ENCODE measurements at places on chromosomes 12 and 14. TPM values are rescaled to one million over a fixed set of nuclear protein-coding genes. Genes with fewer than 3 reads are reported as not detected.

GRCh38 chr14:23633160-23633701 lies 2.9 kb upstream of the DHRS2 start:
- no peaks in the 10 kb centered on the region for H3K4me1 ChIP-seq
- no peaks in the 10 kb centered on the region for H3K36me3 ChIP-seq
- H3K27ac ChIP-seq: no peak overlapping the region
- H3K27me3 ChIP-seq: no peaks in the 10 kb centered on the region
- H3K4me3 ChIP-seq: no peak overlapping the region

- H3K27ac ChIP-seq: no peak overlapping the region
- H3K4me1 ChIP-seq: no peaks in the 10 kb centered on the region
- no peaks in the 10 kb centered on the region for H3K36me3 ChIP-seq
- no peaks in the 10 kb centered on the region for H3K27me3 ChIP-seq
- H3K4me3 ChIP-seq: no peak overlapping the region
- peak; percentile 1 for DNase-seq
Measured at GRCh38 chr14:44405011-44405486, 102.0 kb downstream of the FSCB start.

DNA sequence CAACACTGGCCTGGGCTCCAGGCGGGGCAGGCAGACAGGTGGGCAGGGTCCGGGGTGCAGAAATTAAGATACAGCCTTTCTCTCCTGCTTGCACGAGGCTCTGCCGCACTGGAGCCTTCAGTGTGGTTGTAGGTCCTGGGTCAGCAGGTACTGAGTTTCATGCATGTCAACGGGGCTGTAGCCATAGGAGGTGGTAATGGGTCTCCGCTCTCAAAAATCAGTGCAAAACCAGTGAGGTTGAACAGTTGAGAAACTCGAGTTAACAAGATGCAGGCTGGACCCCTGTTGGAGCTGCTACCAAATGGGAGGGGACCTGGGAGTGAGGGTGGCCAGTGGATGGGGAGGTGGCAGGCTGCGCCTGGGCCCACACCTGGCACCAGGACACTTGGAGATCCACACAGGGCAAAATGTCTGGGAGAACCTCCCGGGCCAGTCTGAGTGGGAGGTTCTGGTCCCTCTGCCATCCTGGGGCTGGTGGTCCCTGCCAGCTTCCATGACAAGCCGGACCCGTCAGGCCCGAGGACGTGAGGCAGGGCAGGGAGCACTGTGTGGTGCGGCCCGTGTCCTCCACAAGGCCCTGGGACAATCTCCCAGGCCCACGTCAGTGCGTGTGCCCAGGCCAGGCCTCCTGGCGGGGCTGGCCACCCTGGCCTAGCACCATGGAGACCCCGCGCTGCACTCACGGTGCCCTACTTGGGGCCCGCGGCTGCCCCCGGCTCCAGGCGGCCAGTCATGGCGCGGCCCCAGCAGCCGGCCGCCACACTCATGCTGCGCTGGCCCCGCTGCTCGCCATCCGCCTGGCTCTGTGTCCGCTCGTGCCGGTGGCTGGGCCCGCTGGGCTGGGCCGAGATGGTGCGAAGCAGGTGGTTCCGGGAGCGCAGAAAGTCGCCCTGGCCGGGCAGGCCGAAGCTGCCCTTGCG lies 5.1 kb downstream of the ARL6IP4 start:
- H3K27me3 ChIP-seq: no peaks in the 10 kb centered on the region
- no peak overlapping the region for H3K4me3 ChIP-seq
- no peak for DNase-seq
- no peak overlapping the region for H3K27ac ChIP-seq
- peaks cover 25% of the 10 kb centered on the region for H3K4me1 ChIP-seq

- no peak for DNase-seq
- H3K27ac ChIP-seq: no peak overlapping the region
- no peaks in the 10 kb centered on the region for H3K36me3 ChIP-seq
- H3K4me3 ChIP-seq: no peak overlapping the region
- H3K4me1 ChIP-seq: no peaks in the 10 kb centered on the region
Measured at GRCh38 chr14:106518054-106518943, 991.9 kb downstream of the TMEM121 start.

- peak; percentile 73 for DNase-seq
- H3K36me3 ChIP-seq: peaks cover 1% of the 10 kb centered on the region
- H3K4me3 ChIP-seq: no peak overlapping the region
- peak overlapping the region; percentile 45 for H3K27ac ChIP-seq
- peaks cover 7% of the 10 kb centered on the region for H3K4me1 ChIP-seq
Measured at GRCh38 chr12:111557271-111558106, 41.6 kb downstream of the ATXN2 start.

GRCh38 chr12:81224626-81225025 lies 146.7 kb downstream of the ACSS3 start:
- peak; percentile 50 for DNase-seq
- no peaks in the 10 kb centered on the region for H3K27me3 ChIP-seq
- no peaks in the 10 kb centered on the region for H3K4me1 ChIP-seq
- no peaks in the 10 kb centered on the region for H3K36me3 ChIP-seq
- H3K27ac ChIP-seq: no peak overlapping the region
- no peak overlapping the region for H3K4me3 ChIP-seq

- H3K27ac ChIP-seq: no peak overlapping the region
- no peak for DNase-seq
- peaks cover 12% of the 10 kb centered on the region for H3K27me3 ChIP-seq
- no peak overlapping the region for H3K4me3 ChIP-seq
- no peaks in the 10 kb centered on the region for H3K36me3 ChIP-seq
Measured at GRCh38 chr14:70803321-70804310, 5.7 kb downstream of the MAP3K9 start.

GRCh38 chr14:81889529-81889928 lies 355.9 kb upstream of the SEL1L start:
- H3K27me3 ChIP-seq: no peaks in the 10 kb centered on the region
- H3K4me1 ChIP-seq: no peaks in the 10 kb centered on the region
- H3K4me3 ChIP-seq: no peak overlapping the region

- no peak overlapping the region for H3K4me3 ChIP-seq
- no peak overlapping the region for H3K27ac ChIP-seq
- no peaks in the 10 kb centered on the region for H3K4me1 ChIP-seq
- no peaks in the 10 kb centered on the region for H3K27me3 ChIP-seq
- no peak for DNase-seq
Measured at GRCh38 chr12:56590237-56590830, 39.8 kb downstream of the BAZ2A start.

DNA sequence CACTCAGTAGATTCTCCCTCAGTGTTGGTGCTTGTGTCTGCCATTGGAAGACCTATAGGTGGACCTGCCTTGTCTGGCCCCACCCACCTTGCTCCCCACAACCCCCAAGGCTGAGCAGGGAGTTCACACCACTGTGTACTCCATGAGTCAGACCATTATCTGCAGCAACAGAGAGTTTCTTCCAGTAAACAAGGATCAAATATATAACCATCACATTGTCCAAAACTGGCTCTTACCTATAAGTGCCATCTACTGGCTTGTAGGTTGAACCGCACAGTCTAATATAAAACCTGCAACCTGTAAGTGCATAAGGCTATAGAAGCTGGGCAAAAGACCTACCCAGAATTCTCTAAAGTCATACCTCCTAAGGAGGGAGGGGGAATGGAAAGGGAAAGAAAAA lies 7.9 kb downstream of the TAS2R13 start:
- no peaks in the 10 kb centered on the region for H3K4me1 ChIP-seq
- no peaks in the 10 kb centered on the region for H3K27me3 ChIP-seq
- no peak overlapping the region for H3K4me3 ChIP-seq
- no peak overlapping the region for H3K27ac ChIP-seq
- DNase-seq: no peak

DNA sequence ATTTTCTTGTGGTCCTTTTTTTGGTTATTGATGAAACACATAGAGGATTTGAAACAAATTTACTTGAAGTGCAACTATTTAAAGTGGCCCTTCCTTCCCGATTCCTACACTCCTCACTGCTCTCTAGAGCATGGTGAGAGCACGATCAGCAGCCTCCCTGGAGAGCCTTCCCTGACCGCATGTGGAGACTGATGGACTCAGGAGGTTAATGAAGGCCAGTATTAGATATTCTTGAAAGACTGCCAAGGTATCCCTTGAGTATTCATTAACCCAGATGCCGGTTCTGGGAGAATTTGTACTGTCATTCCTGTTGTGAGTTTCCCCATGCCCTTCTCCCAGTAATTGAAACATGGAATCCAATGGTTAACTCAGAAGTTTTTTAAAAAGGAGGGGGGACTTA lies 102.8 kb upstream of the FGD4 start:
- no peaks in the 10 kb centered on the region for H3K4me1 ChIP-seq
- no peak overlapping the region for H3K4me3 ChIP-seq
- no peaks in the 10 kb centered on the region for H3K27me3 ChIP-seq
- DNase-seq: no peak
- no peaks in the 10 kb centered on the region for H3K36me3 ChIP-seq

- DNase-seq: no peak
- H3K27ac ChIP-seq: no peak overlapping the region
- H3K27me3 ChIP-seq: no peaks in the 10 kb centered on the region
- H3K36me3 ChIP-seq: no peaks in the 10 kb centered on the region
- H3K4me3 ChIP-seq: no peak overlapping the region
Measured at GRCh38 chr14:21199611-21200560, 44.0 kb upstream of the OR5AU1 start.

- no peaks in the 10 kb centered on the region for H3K4me1 ChIP-seq
- no peak overlapping the region for H3K4me3 ChIP-seq
- no peak overlapping the region for H3K27ac ChIP-seq
- H3K27me3 ChIP-seq: peaks cover 4% of the 10 kb centered on the region
Measured at GRCh38 chr14:76125511-76125910, 26.2 kb upstream of the GPATCH2L start.

DNA sequence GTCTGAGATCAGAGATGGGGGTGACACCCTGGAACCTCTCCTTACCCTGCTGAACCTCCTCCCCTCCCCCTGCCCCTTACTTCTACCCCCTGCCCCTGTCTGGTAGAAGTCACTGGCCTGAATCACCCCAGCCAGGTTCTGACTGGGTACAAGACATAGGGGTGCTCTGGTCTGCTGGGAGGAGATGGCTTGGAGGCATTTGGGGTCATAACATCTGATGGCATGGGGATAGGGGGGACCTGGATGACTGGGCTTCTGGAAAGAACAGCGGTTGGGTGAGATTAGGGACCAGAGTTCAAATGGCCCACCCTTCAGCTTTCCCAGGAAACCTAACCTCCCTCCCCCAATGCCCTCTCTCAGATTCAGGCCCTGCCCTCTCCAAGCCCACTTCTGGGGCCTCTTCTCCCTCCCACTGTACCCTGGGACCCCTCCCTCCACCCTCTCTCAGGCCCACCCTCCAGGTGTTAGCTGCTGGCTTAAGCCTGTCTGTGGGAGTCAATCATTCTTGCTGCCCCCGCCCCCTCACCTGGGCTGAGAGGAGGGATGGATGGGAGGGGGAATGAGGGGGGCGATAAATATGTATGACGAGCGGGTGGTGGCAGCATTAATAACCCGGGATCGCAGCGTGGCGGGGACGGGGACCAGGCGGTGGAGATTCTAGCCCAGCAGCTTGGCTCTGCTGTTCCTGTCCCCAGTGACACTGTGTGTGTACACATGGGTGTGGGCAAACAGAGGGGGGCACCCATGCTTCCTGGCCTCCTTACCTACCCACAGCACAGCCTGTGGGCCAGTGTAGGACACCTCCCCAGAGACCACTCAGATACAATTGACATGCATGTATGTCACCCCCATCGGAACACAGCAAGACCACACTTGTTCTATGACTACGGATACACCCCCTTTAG lies 5.9 kb downstream of the NXPH4 start:
- H3K4me1 ChIP-seq: peaks cover 7% of the 10 kb centered on the region
- no peaks in the 10 kb centered on the region for H3K36me3 ChIP-seq
- no peak overlapping the region for H3K4me3 ChIP-seq
- no peak for DNase-seq
- H3K27ac ChIP-seq: no peak overlapping the region
- H3K27me3 ChIP-seq: peaks cover 38% of the 10 kb centered on the region

GRCh38 chr12:1919284-1919683 lies 832 bp upstream of the CACNA2D4 start:
- no peak overlapping the region for H3K27ac ChIP-seq
- H3K4me3 ChIP-seq: no peak overlapping the region
- H3K36me3 ChIP-seq: no peaks in the 10 kb centered on the region
- peaks cover 19% of the 10 kb centered on the region for H3K27me3 ChIP-seq

DNA sequence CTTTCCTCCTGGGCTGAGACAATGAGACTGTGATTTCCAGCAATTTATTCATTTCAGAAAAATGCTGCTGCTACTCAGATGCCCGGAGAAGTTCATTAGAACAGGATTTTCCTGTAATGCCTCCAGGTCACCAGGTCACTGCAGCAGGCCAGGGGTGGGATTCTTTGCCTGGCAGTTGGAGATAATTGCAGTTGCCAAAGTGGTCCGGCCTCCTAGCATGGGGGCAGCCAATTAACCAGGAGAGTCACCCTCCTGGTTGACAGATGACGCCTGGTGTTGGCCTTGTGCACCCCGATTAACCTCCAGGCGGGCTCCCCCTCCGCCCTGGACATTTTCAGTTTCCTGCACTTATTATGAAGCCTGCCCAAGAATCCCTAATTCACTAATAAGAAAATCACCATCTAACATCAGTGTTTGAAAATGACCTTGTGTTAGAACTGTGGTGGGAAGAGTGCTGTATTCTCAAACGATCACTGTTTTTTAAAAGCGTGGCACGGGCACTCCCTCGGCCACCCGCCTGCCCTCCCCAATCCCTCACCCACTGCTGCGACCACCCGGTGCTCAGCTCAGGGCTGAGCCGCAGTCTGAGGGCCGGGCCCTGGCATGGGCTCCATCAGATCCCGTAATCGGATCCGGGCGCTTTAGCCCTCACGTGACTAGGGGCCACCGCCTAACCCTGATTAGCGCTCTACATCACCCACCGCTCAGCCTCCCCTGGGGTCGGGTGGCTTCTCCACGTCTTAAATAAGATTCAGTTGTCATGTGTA lies 12.9 kb downstream of the RIMBP2 start:
- H3K4me3 ChIP-seq: no peak overlapping the region
- no peaks in the 10 kb centered on the region for H3K27me3 ChIP-seq
- H3K36me3 ChIP-seq: no peaks in the 10 kb centered on the region
- no peak for DNase-seq
- no peak overlapping the region for H3K27ac ChIP-seq

- no peaks in the 10 kb centered on the region for H3K27me3 ChIP-seq
- no peak for DNase-seq
- H3K27ac ChIP-seq: no peak overlapping the region
Measured at GRCh38 chr12:101302741-101303140, 22.8 kb downstream of the UTP20 start.

GRCh38 chr12:100789146-100789545 lies 5.4 kb upstream of the ANO4 start:
- H3K4me3 ChIP-seq: no peak overlapping the region
- H3K4me1 ChIP-seq: no peaks in the 10 kb centered on the region
- H3K27ac ChIP-seq: no peak overlapping the region
- DNase-seq: peak; percentile 17
- no peaks in the 10 kb centered on the region for H3K27me3 ChIP-seq

DNA sequence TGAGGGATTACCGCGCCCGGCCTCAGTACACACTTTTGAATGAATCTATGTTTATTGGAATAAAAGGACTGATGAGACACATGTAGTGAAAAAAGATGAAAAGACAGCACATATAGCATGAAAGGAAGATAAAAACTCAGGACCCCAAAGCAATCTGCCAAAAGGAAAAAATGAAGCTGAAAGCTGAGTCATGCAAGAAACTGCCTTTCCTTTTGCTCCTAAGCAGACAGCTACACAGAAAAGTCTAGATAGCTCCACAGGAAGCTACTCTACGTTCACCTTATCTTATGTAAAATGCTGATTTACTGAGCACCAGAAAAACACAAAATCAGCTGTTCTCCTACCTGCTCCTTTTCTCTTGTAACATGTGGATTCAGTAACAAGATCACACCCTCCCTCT lies 128.4 kb downstream of the NTF3 start:
- H3K4me3 ChIP-seq: no peak overlapping the region
- no peaks in the 10 kb centered on the region for H3K36me3 ChIP-seq

The PMEL gene
- 0.26 TPM for total RNA-seq

The TSFM gene
- 15.5 TPM for total RNA-seq

The SIX1 gene
- 1.8 TPM for total RNA-seq

The IL26 gene
- not detected for total RNA-seq

The RNASE3 gene
- total RNA-seq: not detected

The TSPAN8 gene
- total RNA-seq: under 0.01 TPM

The TMEM117 gene
- 6.2 TPM for total RNA-seq

The GPR137C gene
- 0.51 TPM for total RNA-seq

The CLEC2D gene
- total RNA-seq: 5.1 TPM

The LRRIQ1 gene
- total RNA-seq: under 0.01 TPM
